Osteocyte (in vitro differentiated cells): ENCODE measurements at places on chromosomes 2 and 18. TPM values are rescaled to one million over a fixed set of nuclear protein-coding genes. Genes with fewer than 3 reads are reported as not detected.
A peak's percentile ranks its signal among the peaks of the same experiment; 100 is the strongest.

DNA sequence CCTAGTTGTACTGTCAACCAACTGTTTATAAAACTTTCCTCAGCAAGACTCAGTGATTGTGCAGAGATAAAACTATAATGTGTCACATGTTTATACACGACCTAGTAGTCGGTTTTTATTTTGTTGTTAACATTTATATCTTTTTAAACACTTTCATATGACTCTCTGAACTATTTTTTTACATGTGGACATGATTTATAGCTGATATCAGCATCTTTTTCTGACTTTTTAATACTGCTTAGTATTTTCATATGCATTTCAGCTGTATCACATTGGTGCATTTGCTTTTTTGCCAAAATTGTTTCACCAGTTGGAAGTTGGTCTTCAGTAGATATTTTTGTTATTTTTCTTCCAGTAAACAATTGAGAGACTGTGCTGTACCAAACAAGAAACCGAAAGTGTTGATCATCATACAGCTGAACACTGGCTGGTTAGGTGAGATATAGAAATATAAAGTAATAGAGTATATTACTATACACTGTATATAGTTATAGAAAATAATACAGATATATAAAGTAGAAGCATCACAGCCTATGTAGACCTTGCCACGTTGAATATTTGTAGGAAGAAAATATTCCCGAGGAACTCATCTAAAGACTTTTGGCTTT is 154.2 kb downstream of the KCTD1 start:
- no peak overlapping the region for H3K27ac ChIP-seq
- peaks cover 3% of the 10 kb centered on the region for H3K36me3 ChIP-seq
- no peak for DNase-seq
- peaks cover 2% of the 10 kb centered on the region for H3K4me1 ChIP-seq

The SLC40A1 gene
- 10.8 and 11.4 TPM in 2 replicates for total RNA-seq

The SPP2 gene
- not detected in 2 replicates for total RNA-seq

DNA sequence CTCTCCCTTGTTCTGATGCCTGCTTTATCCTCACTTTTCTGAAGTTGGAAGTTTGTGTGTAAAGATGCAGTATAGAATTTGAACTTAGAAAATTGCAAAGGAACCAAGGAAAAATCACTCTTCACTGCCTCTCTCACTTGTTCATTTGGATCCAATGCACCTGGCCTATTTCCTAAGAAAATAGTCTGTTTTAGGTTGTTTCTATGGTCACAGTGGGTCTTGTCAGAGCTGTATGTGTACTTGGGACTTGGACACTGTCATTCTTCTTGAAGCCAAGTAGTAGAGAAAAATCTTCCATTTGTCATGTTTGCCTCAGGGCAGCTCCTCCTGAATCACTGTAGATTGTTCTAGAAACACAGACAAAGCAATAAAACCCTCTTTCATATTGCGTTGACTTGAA is 80.3 kb upstream of the SESTD1 start:
- no peaks in the 10 kb centered on the region for H3K27me3 ChIP-seq
- H3K36me3 ChIP-seq, result no peaks in the 10 kb centered on the region
- peaks cover 22% of the 10 kb centered on the region for H3K4me1 ChIP-seq
- H3K27ac ChIP-seq, result peak overlapping the region; percentile 91
- H3K4me3 ChIP-seq, result no peak overlapping the region

The CXCR4 gene
- not detected in 2 replicates for total RNA-seq

The CRYGD gene
- total RNA-seq, result not detected in 2 replicates

The POLE4 gene
- total RNA-seq, result 43.2 and 44.2 TPM in 2 replicates

DNA sequence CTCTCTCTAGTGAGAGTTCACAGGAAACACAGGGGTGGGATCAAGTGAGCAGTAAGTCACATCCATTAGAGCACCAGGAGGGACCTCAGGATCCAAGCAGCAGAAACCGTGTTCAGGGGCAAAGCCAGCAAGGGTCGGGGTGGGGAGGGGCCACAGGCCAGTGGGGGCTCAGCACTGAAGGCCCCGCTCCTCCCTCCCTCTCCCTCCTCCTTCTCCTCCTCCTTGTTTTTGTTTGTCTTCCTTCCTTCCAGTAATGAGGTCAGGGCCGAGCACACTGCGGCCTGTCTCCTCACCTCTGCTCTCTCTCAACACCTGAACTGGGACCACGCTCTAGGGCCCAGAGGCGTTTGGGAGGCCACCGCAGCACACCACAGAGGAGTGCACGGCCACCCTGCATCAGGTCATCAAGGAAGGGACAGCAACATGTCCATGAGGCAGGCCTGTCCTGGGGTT is 20.9 kb downstream of the MTERF4 start:
- H3K27ac ChIP-seq, result no peak overlapping the region
- H3K4me1 ChIP-seq, result no peaks in the 10 kb centered on the region
- no peak overlapping the region for H3K4me3 ChIP-seq
- peaks cover 15% of the 10 kb centered on the region for H3K36me3 ChIP-seq
- DNase-seq, result peak; percentile 68
- H3K27me3 ChIP-seq, result no peaks in the 10 kb centered on the region

DNA sequence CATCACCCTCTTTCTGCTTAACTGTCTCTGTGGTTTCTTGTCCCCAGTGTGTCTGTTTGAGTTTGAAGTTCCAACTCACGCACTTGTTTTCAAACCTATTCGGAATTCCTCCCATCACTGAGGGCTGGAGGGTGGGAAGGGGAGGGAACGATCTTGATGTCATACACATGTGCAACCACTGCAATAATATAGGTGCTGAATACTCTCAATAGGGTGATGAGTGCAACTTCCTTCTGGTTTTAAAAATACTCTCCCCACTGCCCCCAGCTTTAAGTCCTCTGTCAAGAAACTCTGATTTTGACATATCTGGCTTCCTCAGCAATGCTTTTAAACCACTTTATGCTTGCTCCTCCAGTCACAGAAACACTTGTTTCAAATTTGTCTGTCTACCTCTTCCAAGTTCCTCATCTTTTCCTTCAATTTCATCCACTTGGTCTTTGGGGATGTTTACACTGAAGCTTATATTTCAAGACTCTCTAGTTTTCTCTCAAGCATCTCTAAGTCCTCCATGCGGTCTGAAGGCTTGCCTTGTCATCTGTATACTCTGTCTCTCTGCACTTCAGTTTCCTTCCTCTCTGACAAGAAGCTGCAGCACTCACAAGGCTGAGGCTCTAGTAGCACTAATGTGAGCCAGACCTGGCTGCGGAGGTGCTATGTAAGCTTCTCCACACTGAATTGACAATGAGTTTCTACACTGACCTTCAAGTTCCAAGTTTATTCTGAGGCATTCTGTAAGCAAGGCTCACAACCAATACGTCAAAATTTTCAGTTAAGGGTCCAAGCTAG is 422.3 kb downstream of the ZEB2 start:
- no peak for DNase-seq
- H3K4me1 ChIP-seq, result peaks cover 16% of the 10 kb centered on the region
- peaks cover 4% of the 10 kb centered on the region for H3K36me3 ChIP-seq
- no peaks in the 10 kb centered on the region for H3K27me3 ChIP-seq
- no peak overlapping the region for H3K27ac ChIP-seq
- no peak overlapping the region for H3K4me3 ChIP-seq

DNA sequence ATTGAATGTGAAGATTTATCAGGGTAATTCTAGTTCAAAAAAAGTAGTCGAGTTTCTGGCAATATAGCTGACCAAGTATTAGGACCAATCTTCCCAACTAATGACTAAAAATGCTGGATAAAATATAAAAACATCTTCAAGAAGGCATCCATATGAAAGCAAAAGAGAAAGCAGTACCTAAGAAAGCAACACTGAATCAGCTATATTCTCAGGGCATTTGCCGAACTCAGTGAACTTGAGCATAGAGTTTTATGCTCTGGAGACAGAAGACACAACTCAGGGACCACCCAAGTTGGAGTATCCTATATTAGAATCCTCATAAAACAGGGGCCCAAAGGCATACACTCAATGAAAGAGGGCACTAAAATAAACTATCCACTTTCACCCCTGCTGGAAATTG is 103.7 kb upstream of the HNRNPA3 start:
- peaks cover 28% of the 10 kb centered on the region for H3K27me3 ChIP-seq
- H3K4me1 ChIP-seq, result no peaks in the 10 kb centered on the region
- no peaks in the 10 kb centered on the region for H3K36me3 ChIP-seq
- H3K4me3 ChIP-seq, result no peak overlapping the region
- no peak overlapping the region for H3K27ac ChIP-seq
- no peak for DNase-seq

- no peak overlapping the region for H3K4me3 ChIP-seq
- H3K27ac ChIP-seq, result no peak overlapping the region
- no peaks in the 10 kb centered on the region for H3K4me1 ChIP-seq
- DNase-seq, result no peak
- no peaks in the 10 kb centered on the region for H3K27me3 ChIP-seq
- H3K36me3 ChIP-seq, result peaks cover 18% of the 10 kb centered on the region
These were observed 70.0 kb downstream of the EXOC6B start for GRCh38 chr2:72755647-72756423.

- no peaks in the 10 kb centered on the region for H3K27me3 ChIP-seq
- no peaks in the 10 kb centered on the region for H3K36me3 ChIP-seq
- H3K4me1 ChIP-seq, result no peaks in the 10 kb centered on the region
- H3K27ac ChIP-seq, result no peak overlapping the region
These were observed 187.8 kb upstream of the FSHR start for GRCh38 chr2:49342156-49342555.

DNA sequence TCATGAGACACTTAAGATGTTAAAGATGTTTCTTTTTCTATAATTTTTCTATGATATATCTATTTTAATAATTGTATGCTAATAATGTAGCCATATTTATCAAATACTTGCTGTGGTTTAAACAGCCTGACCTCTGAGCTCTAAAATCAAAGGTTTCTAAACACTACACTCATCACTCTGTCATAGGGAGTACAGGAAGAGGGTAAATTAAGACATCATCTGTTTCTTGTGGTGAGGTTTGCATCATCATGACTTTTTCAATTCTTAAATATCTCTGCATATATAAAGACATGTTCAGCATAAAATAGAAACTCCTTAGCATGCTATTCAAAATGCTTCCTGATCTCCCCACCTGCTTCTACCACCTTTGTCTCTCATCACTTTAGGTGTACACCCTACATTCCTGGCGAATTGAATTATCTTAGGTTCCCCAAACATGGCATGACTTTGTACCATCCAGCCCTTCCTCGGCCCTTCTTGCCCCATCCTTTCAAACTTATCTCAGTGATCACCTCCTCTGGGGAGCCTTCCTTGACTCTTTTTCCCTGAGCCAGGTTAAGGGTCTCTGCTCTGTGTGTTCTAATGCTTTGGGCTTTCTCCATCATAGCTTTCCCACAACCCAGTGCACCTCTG is 105.3 kb upstream of the TTN start:
- no peak overlapping the region for H3K4me3 ChIP-seq
- peaks cover 29% of the 10 kb centered on the region for H3K27me3 ChIP-seq
- H3K36me3 ChIP-seq, result no peaks in the 10 kb centered on the region
- no peak for DNase-seq

DNA sequence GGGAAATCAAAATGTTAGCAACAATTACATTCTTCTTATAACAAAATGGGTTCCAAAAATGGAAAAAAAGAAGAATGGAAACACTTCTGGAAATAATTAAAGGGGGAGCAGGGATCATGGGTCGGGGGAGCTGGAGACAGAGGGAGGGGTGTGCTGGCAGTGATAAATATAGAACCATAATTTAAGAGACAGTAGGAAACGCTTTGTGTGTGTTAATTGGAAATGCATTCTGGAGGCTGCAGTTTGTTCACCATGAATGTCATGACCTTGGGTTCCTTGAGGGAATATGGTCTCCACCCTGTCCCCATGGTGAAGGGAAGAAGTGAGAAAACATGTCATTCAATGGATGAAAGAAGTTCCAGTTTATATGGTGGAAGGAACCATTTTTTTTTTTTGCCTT is 540.7 kb downstream of the TNS1 start:
- no peak overlapping the region for H3K27ac ChIP-seq
- H3K27me3 ChIP-seq, result no peaks in the 10 kb centered on the region
- H3K4me1 ChIP-seq, result peaks cover 2% of the 10 kb centered on the region
- DNase-seq, result no peak
- no peaks in the 10 kb centered on the region for H3K36me3 ChIP-seq

The DYSF gene
- total RNA-seq, result 68.8 and 72.0 TPM in 2 replicates

DNA sequence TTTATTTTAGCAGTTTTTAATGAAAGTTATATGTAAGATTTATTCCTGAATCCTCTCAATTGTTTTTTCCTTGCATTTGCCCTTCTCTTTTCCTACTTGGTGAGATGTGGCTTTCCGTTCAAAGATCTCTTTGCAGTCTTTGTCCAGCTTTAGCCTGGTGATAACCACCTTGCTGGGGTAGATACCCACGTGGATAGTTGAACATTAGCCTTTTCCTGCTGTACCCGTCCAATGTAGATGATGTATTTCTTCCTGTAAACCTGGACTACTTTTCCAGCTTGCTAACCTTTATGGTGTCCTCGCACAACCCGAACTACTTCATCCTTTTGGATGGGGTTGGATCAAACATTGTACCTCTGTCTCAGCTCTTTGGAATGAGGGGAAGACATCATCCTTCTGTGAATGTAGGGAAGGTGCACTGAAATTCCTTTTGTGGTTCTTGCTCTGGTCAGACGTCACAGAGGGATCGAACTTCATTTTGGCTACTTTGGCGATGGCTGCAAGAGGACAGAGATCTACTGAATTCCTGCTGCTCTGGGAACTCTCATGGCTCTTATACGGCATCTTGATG is 293.2 kb upstream of the EPAS1 start:
- peaks cover 17% of the 10 kb centered on the region for H3K36me3 ChIP-seq
- DNase-seq, result no peak
- no peaks in the 10 kb centered on the region for H3K27me3 ChIP-seq
- no peak overlapping the region for H3K27ac ChIP-seq
- peaks cover 11% of the 10 kb centered on the region for H3K4me1 ChIP-seq

The SIGLEC15 gene
- total RNA-seq, result 0.13 and 0.37 TPM in 2 replicates

- H3K4me3 ChIP-seq, result no peak overlapping the region
- H3K4me1 ChIP-seq, result peaks cover 23% of the 10 kb centered on the region
- no peak for DNase-seq
- H3K27me3 ChIP-seq, result peaks cover 91% of the 10 kb centered on the region
These were observed 5.8 kb upstream of the MEIS1 start for GRCh38 chr2:66428986-66429612.

DNA sequence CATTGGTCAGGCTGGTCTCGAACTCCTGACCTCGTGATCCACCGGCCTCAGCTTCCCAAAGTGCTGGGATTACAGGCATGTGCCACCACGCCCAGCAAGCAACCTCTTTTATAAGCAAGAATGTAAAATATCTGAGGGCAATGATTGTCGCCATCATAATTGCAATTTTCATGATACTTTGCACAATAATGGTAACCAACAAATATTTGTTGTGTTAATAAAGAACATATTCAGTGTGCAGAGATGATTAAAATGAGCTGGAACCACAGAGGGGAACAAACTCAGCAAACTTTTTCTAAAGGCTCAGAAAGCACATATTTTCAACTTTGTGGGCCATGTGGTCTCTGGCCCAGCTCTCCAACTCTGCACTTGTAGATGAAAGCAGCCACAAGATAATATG is 115.2 kb upstream of the SIX2 start:
- H3K27ac ChIP-seq, result no peak overlapping the region
- no peaks in the 10 kb centered on the region for H3K36me3 ChIP-seq
- peaks cover 23% of the 10 kb centered on the region for H3K4me1 ChIP-seq
- DNase-seq, result no peak
- H3K27me3 ChIP-seq, result no peaks in the 10 kb centered on the region
- H3K4me3 ChIP-seq, result no peak overlapping the region

The RIT2 gene
- total RNA-seq, result not detected in 2 replicates
